ENCODE measurements at places on chromosomes 7 and 10. TPM values are rescaled to one million over a fixed set of nuclear protein-coding genes. Genes with fewer than 3 reads are reported as not detected.
A peak's percentile ranks its signal among the peaks of the same experiment; 100 is the strongest.

CCDC172 gene
- not detected for total RNA-seq

FAM25C gene
- total RNA-seq, result not detected

DNA sequence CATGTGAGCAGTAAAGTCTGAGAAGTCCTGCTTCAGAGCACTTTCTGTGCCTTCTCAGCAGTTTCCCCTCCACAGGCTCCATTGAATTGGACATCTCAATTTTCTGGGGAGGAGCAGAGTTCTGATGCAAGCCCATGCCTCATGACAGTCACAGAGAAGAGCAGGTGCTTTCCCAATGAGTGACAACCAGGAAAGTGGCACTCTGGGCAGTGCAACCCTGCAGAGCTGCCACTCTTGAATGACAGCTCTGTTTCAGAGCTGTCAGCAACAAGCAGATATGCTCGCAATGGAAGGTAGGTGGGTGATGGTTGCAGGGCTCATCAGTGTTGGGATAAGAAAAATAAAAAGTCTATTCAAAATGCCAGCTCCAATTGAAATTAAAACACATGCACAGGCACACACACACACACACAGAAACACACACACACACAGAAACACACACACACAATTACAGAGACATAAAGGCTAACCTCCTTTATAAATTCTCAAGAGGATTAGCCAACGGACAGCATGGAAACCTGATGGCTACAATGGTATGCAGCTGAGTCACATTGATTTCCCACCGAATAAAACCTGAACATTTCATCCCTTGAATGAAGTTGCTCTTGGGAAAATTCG lies 50.5 kb downstream of the C10orf67 start:
- DNase-seq, result no peak

GRCh38 chr7:99623091-99623693 lies 6.4 kb downstream of the ZSCAN25 start:
- peak; percentile 96 for DNase-seq

DNA sequence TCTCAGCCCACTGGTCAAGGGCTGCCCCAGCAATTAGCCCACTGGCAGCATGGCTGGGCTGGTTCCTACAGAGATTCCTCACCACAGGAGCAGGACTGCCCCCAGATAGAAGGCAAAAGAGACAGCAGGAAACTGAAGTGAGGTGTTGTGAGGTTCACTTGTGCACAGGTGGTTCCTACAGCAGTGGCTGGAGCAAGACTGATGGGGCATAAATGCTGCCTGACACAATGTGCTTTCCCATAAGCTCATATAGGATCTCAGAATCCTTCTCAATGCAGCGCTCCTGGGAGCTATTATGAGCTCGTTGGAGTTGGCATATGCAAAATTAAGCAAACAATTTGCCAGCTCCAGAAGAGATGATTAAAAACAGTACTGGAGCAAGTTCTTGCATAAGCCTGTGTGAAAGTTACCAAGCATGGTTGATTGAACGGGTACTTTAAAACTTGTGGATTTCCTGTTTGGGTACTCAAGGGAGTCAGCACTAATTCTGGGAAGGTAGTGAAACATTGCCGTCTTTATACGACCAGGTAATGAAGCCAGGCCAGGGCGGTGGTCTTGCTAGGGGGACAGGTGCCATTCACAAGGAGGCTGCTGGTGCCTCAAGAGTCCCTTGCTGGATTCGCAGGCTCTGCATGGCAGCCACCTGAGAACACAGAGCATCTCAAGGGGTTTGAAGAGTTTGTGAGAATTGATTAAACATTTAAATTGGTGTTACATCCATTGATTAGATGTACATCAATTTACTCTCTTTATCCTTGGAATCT lies 20.3 kb upstream of the PRKCQ start:
- no peak for DNase-seq

SNX10 gene
- 1.1 TPM for total RNA-seq

ANXA8L1 gene
- not detected for total RNA-seq

DNA sequence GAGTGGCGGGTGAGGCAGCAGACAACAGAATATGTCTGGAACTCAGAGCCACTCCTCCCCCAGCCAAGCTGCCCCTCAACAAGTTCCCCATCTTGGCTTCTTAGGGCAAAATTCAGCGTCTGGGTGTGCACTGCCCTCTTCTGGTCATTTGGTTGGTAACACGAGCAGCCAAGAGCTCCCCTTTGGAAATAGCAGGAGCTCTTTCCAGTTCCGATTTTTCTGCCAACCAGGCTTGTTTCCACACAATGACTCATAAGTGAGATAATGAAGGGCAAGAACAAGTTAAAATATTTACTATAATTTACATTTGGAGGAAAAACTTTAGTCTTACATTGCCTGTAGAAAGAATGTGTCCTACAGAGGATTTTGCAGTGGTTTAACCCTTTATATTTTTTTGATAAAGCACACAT lies 70.5 kb downstream of the ADCYAP1R1 start:
- peak; percentile 67 for DNase-seq

GRCh38 chr7:97858221-97858620 lies 14.0 kb downstream of the ASNS start:
- DNase-seq, result no peak

GRCh38 chr7:100544386-100544785 lies 5.4 kb downstream of the AGFG2 start:
- DNase-seq, result no peak

GRCh38 chr7:118735441-118735840 lies 510.9 kb downstream of the ANKRD7 start:
- DNase-seq, result no peak

MMD2 gene
- not detected for total RNA-seq

DNA sequence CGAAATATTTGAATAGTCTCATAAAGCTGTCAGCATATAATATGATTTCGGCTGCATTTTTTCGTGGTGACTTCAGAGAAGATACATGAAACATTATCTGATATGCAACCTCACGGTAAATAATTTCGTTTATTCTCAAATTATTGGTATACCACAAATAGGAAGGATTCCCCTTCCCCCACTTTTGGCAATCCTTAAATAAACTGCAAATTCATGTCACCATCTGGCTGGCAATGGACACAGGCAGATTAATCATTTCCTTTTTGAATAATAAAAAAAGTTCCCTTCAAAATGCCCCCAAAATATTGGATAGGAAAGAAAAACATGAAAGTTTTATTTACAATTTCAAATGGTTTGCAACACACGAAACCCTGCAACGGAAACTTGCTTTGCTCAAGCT lies 234.5 kb upstream of the MEOX2 start:
- no peak for DNase-seq

- no peak for DNase-seq
These were observed 145.3 kb downstream of the DIP2C start for GRCh38 chr10:543862-544822.

- DNase-seq, result no peak
These were observed 245.4 kb upstream of the GALNT17 start for GRCh38 chr7:70886547-70886946.

GRCh38 chr7:24877790-24878311 lies 102.1 kb downstream of the OSBPL3 start:
- DNase-seq, result no peak

DNA sequence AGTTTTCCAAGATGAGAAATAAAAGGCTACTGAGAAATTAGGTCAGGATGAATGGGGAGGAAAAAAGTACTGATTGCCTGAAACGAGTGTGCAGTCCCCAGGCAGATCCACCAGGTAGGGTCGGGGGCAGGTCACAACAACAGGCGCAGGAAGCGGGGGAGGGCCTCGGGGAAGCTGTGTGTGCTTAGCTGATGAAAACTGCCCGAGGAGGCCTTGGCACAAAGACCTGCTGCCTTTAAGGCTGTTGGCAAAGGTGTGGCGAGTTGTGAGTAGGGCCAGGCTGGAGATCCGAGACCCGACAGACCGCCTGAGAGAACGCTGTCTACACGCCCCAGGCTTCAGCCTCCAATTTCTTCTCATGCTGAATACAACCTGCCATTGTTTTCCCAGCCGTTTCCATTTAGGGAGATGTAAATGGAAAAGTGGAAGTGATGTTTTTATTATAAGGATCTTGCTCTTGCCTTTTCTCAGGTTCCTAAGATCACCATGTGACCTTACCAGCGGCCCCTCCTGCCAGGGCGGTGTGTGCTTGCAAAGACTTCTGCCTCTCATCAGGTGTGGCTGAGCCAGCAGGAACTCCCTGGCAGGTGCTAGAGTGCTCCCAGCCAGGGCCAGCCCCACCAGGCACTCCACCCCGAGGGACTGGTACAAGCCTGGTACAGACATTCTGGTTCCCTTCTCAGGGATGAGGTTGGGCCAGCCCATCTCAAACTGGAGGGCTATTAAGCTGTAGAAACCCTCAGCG lies 60.8 kb downstream of the DLG5 start:
- DNase-seq, result no peak

- no peak for DNase-seq
These were observed 9.1 kb downstream of the LANCL2 start for GRCh38 chr7:55374213-55374612.

DNA sequence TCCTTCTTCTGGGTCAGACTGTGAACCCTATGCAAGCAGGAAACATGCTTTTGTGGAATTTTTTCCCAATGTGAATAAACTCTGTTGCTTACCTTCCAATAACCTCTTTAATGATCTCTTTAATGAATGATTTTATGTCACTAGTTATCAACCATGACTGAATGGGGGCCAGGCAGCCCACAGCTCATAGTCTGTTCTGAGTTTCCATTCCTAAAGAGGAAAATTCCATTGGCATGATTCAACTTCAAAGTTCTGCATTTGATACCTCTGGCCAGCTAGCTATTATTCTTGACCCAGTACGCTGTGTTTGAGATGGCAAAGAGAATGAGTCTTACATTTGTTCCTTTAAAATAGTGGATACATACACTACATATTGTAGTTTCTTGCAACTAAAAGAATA lies 867.8 kb upstream of the CELF2 start:
- DNase-seq, result no peak

GRCh38 chr10:69180525-69181204 lies 631 bp downstream of the SUPV3L1 start:
- DNase-seq, result peak; percentile 48

DNA sequence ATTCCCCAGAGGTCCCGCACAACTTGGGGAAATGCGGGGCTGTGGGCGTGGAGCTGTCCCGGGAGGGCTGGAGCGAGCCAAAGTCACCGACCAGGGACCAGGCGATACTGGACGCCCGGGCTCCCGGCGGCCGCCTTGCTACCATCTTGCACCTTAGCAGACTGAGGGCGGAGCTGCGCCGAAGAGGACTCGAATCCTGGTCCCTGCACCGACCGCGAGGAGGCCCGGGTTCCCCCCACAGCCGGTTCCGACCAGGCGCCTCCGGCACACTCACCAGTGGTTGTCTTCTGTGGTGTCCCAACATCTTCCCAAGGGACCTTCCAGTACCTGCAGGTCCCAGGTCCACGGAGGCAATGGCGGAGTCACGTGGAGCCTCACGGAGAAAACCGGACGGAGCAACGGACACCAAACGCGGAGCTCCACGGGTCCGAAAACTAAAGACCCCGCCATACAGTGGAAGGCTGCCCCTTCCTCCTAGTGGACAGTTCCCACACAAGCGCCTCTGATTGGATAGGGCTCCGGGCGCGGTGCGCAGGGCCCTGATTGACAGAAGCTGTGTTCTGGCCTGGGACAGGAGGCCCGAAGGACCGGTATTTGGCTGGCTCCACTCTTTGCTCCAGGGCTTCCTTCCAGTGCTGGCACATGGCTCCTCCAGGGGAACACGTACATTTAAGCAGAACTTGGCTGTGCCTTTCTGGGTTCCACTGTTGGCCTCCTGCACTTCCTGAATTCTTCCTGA lies 124.6 kb upstream of the ZNF479 start:
- DNase-seq, result no peak

GRCh38 chr7:118232837-118233236 lies 8.3 kb downstream of the ANKRD7 start:
- no peak for DNase-seq

LIPJ gene
- total RNA-seq, result not detected

PNLIPRP1 gene
- total RNA-seq, result not detected

IL2RA gene
- 4.6 TPM for total RNA-seq

DNA sequence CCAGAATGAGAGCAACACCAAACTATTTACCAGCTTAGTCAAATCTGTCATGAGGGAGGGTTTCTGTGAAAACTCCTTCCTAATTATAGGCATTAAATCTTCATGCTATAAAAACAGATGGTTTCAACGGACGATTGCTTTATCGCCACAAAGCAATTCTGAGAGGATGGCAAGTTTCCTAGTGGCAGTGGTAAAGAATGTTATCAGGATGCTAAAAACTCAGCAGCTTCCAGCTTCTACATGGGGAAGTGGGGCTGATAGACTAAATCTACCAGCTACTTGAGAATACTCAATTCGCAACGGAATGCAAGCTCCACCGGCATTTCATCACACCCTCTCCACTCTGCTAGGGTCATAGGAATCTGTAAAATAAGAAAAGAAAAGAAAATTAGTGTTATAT lies 41.8 kb downstream of the JCAD start:
- no peak for DNase-seq

- peak; percentile 94 for DNase-seq
These were observed 43.0 kb upstream of the NMT2 start for GRCh38 chr10:15211464-15211979.

GRCh38 chr10:52316500-52316899 lies 2.4 kb downstream of the DKK1 start:
- DNase-seq, result no peak

DNA sequence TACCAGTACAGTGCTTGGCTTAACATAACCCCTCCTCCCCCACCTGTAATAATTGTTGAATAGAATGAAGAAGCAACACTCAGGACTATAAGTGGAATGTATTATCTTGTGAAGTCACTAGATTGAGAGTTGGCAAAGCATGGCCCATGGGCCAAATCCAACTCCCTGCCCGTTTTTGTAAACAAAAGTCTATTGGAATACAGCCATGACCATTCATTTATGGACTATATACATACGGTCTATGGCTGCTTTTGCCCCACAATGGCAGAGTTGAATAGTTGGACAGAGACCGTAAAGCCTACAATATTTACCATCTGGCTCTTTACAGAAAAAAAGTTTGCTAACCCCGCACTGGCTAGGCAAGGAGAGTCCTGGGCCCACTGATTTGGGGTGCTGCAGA lies 48.1 kb upstream of the CYCS start:
- no peak for DNase-seq

DNA sequence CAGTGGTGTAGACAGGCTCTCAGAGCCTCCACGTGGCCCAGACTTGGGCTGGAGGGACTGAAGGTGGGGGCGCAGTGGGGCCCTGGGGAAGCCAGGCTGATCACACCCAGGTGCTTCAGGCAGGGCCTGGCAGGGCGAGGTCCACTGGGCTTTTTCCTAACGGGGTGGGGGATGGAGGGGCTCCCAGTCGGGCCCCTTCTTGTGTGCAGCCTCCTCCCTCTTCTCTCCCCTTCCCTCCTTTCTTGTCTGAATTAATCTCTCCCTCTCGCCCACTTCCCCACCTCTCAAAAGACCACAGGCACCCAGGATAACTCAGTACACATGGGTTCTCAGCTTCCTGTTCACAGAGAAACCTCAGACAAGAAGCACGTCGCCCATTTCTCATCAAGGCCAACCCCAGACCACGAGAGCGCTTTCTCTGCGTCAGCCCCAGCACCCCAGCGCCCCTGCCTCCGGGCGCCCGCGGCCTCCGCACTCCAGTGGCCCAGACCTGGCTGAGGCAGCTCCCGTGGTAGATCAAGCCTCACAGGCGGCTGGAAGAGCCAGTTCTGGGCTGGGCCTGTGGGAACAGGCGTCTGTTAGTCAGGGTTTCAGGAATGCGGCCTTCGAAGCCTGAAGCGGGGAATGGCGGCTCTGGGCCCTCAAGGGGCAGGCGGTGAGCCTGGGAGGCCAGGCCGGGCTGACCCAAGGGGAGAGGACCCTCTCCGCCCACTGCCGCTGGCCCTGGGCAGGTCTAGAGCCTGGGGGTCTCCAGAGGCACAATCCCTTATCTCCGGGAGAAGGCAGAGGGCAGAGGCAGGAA lies 50.6 kb downstream of the PWWP2B start:
- DNase-seq, result no peak

ENTPD1 gene
- total RNA-seq, result not detected
